Dermis microvascular lymphatic vessel endothelial cell (primary cell): ENCODE measurements at places on chromosomes 12 and 14. TPM values are rescaled to one million over a fixed set of nuclear protein-coding genes. Genes with fewer than 3 reads are reported as not detected.

GRCh38 chr12:52082026-52082668, 2.6 kb downstream of the SMIM41 start:
- no peak for DNase-seq

DNA sequence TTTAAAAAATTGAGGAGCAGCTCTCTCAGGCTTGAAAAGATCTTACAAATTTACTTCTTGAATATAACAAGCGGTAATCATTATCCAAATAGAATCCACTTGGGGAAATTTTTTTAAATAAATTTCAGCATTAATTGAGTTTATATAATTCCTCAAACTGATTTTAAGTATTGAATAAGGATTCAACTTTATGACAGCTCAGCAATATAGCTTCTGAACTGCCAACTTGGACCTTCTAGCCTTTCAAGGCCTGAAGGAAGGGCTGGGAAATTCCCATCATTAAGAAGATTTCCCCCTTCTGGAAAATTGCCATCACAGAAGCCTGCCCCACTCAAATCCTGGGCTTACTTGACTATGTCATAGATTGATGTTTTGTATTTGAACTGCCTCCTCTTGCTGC, 57.5 kb upstream of the GARIN2 start:
- DNase-seq: no peak

- no peak for DNase-seq
Measured at GRCh38 chr14:102775855-102776760, 1.1 kb upstream of the TRAF3 start.

DNA sequence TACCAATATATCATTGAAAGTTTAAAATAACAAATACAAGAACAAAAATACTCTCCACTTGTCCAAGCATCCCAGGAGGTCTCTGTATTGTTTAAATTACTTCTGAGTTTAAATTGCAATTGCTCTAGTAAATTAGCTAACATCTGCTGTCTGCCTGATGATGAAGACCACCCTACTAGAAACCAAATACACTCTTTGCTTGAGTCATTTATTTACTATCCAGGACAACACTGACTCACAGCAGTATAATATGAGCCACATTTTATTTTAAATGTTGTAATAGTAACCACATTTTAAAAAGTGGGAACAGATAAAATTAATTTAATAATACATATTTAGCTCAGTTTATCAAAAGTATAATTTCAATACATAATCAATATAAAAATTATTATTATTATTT, 62.9 kb upstream of the EEA1 start:
- no peak for DNase-seq

DNA sequence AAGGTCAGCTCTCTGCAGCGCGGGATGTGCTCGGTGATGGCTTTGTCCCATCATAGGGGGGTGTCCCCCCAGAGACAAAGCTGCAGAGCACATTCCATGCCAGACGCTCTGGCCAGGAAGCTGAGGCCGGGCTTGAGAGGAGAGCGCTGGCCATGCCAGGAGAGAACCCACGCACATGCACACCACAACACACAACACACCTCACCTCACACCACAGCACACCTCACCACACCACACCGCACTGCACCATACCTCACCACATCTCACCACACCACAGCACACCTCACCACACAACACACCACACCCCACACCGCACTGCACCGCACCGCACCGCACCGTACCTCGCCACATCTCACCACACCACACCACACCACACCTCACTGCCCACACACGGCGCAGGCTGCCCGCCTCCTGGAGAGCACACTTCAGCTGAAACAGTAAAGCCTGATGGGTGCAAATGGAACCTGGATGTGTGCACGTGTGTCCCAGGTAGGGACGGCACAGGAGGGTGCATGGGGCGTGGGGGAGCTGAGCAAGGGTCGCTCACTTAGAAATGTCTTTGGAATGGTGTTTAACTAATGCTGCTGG, 10.8 kb downstream of the ANKRD9 start:
- no peak for DNase-seq

DNA sequence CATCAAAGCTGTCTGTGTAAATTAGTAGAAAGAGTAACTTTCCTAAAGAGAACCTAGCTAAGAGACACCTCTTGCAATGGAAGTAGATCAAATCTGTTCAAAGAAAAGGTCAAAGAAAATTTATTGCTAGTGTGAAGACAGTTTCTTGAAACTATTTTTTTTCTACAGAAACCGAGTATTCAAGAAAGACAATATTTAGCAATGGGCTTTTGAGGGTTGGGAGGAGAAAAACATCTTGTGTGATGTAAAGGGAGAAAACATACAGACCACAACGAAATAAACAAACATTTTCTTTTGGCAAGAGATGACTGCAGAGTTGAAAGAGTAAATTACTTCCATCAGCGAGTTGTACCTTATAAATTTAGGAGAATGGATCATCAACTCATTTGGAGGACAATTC, 24.4 kb downstream of the NKX2-1 start:
- DNase-seq: no peak

GRCh38 chr14:54105406-54105805, 148.8 kb upstream of the BMP4 start:
- no peak for DNase-seq

- DNase-seq: no peak
Measured at GRCh38 chr12:6268484-6269157, 41.9 kb upstream of the PLEKHG6 start.

DNA sequence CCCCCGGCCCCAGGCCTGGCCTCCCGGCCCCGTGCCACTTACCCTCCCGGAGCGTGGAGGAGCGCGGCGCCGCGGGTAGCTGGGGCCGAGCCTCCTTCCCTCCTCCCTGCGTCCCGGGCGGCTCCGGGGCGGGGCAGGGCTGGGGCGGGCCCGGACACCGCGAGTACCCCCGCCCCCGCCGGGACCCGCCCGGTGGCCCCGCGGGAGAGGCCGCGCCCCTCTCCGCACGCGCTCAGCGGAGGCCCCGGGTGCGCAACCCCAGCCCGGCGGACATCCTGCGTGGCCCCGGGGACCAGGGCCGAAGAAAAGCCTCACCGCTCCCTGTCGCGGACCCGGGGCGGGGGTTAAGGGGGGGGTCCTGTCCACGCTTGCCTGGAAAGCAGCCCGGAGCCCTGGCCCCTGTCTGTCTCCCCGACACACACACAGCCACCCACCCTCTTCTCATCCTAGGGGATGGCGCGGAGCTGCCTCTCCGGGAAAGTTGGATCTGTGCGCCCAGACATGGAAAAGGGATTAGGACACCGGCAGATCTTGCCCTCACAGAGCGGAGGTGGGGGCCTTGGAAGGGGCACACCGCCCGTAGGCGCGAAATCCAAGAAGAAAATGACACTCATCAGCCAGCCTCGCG, at the start of gene SYNE3:
Gene SYNE3 (minus strand): TSS at position 97 of the 628 bp plus-strand sequence. CDS start 40,829 bp downstream, outside the sequence.
- no peak for DNase-seq

GRCh38 chr14:37247791-37248461, 50.2 kb downstream of the MIPOL1 start:
- DNase-seq: no peak

GRCh38 chr12:39392154-39392925, 50.6 kb downstream of the KIF21A start:
- no peak for DNase-seq

- no peak for DNase-seq
Measured at GRCh38 chr12:24900196-24900595, 48.7 kb downstream of the BCAT1 start.

DNA sequence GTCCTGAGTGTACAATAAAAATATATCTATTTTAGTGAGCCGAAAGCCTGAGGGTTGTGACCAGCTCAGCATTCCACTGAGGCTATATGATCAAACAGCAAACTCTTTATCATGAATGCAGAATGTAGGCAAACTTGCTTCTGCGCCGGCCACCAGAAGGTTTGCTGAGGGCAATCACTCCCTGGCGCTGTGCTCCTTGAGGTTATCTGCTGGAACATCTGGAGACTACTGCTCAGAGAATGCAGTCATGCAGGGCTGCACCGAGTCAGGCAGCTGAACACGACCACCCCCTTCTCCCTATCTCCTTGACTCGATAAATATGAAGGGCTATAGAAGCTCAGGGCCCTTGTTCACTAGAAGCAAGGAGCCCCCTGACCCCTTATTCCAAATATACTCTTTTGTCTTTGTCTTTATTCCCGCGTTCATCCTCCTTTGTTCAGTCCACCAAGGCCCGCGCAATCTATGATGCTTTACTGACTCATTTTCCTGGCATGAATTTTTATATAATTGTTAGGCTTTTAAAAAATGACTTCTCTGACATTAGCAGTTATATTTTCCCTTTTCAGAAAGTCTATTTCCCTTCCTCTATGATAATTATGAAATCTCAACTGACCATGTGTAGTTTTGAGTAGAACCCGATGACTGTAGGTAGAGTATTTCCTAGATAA, 1089.3 kb downstream of the SLC16A7 start:
- no peak for DNase-seq

DNA sequence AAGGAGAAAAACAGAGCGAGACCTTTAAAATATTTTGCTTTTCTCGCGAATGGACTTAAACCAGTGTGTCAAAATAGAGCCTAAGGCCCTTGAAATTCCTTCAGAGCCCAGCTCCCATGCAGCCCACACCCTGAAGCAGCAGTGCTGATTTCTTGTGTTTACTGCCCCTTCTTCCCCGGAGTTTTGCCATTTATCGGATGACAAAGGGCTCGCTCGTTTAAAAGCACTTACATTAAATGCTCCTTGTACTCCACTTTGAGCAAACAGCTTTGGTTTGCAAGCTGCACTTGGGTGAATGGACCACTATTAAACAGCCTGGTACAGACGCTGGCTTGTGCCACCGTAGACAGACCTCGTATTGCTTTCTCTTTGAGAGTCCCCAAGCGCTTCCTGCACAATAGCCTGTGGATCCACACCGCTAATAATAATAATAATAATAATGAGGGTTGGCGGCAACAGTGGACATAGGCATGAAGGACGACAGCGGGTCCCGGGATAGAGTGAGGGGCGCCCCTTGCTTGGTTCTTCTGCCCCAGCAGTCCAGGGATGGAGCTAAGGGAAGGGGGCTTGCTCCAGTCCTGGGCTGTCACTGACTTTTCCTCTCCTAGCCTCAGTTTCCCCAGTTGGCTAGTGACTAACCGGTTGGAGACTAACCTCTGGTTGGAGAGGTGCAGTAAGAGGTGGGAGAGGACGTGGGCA, 6.6 kb downstream of the DLK1 start:
- no peak for DNase-seq

- no peak for DNase-seq
Measured at GRCh38 chr14:62117751-62118105, 355.5 kb downstream of the SNAPC1 start.

DNA sequence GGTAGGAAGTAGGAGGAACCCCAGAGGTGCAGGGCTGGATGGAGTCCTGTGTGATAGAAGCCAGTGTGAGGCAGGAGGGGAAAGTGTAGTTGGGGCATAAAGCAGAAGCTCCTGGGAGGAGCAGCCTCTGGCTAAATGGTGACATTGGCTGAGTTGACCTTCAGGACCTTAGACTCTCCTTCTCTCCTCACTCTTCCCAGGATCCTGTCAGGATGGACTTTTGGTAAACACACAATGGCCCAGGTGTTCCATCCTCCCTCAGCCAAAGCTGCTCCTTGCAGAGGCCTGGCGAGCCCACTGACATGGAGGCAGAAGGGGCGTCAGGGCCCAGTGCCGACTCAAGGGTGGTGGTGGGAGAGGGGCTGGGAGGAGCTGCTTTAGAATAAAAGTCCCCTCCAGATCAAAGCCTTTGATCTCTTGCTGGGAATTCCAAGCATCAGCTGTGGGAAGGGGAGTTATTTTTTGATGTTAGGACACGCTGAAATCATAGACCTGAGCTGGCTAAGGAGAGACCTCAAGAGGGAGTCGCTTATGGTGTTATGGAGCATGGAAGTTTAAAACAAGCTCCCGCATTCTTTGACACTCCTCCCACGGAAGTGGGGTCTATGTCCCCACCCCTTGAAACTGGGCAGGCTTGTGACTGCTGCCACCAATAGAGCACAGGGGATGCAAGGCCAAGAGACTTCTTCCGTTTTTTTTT, 44.1 kb downstream of the SMIM41 start:
- no peak for DNase-seq

- peak; percentile 1 for DNase-seq
Measured at GRCh38 chr12:84910549-84911241, 1.9 kb downstream of the SLC6A15 start.

DNA sequence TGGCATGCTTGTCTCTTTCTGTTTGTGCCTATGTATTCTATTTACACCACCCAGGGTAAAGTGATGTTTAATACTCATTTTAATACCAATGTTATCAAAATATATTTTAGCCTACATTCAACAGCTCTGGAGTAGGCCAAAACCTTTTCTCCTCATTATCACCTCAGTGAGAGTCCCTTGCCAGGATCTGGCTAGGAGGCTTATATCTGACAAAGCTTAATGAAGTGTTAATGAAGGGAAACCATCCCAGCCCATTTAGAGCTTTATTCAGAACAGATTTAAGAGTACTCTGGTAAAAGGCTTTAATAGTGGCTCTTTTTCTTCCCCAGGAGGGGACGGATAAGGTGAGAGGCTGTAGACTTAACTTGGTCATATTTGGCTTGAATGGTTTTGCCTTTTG, 137.6 kb downstream of the GRIN2B start:
- DNase-seq: no peak

GRCh38 chr12:13094367-13094766, 9.1 kb downstream of the GSG1 start:
- DNase-seq: no peak

DNA sequence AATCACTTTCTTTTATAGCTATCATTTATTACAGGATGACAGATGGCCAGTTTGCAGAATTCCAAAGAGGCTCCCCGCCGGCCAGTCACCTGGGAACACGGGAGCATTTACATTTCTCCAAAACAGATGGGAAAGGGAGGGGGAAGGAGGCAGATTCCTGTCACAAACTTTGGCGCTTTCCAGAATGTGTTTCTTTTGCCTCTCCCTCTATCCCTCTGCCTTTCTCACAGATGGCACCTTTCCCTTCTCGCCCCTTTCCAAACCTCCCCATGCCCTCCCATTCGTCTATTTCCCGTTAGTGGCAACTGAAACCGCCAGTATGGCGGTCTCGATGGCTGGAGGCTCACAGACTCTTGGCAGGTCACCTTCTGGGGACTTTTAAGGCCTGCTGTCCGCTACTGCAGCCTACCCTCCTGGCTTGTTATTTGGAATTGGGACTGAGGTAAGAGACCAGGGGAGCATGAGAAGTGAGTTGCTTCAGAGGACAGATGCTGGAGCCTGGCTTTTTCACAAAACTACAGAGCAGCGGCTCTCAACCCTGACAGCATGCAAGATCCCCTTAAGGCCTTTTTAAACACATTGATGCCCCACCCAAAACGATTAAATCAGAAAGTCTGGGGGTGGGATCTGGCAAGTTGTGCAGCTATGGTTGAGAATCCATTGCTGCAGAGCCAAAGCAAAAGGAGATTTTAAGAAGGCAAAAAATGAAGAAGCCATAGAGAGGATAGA, 161.5 kb upstream of the VASH1 start:
- no peak for DNase-seq

GRCh38 chr12:39448038-39448437, 5.1 kb upstream of the KIF21A start:
- no peak for DNase-seq

GRCh38 chr14:61375218-61375617, 53.8 kb downstream of the PRKCH start:
- no peak for DNase-seq

- DNase-seq: no peak
Measured at GRCh38 chr12:81094718-81095360, 17.0 kb downstream of the ACSS3 start.

- no peak for DNase-seq
Measured at GRCh38 chr14:80275208-80275850, 64.0 kb upstream of the DIO2 start.

TDRD9 gene
- total RNA-seq: 0.26 and 0.76 TPM in 2 replicates

GPR65 gene
- 0.13 TPM in 2 replicates for total RNA-seq

EIF2S3B gene
- total RNA-seq: 0.89 and 1.0 TPM in 2 replicates

TAS2R10 gene
- total RNA-seq: 0.13 and 0.51 TPM in 2 replicates

KERA gene
- not detected in 2 replicates for total RNA-seq

TMEM253 gene
- 0.13 TPM in 1 of 2 replicates, not detected in the other for total RNA-seq

KRT71 gene
- total RNA-seq: not detected in 2 replicates

MAP1LC3B2 gene
- total RNA-seq: 0.13 and 0.63 TPM in 2 replicates

PRKAG1 gene
- 37.4 and 44.5 TPM in 2 replicates for total RNA-seq

COX14 gene
- total RNA-seq: 39.1 and 54.7 TPM in 2 replicates

IL22 gene
- total RNA-seq: not detected in 2 replicates

MANSC4 gene
- not detected in 2 replicates for total RNA-seq
